ENCODE measurements at places on chromosomes 7 and 10. TPM values are rescaled to one million over a fixed set of nuclear protein-coding genes. Genes with fewer than 3 reads are reported as not detected.

The SEPTIN14 gene
- total RNA-seq: not detected

- DNase-seq: no peak
These were observed 15.3 kb downstream of the SFRP4 start for GRCh38 chr7:37901236-37901827.

- no peak for DNase-seq
These were observed at the start of gene GIMAP2 for GRCh38 chr7:150685219-150686029. Gene GIMAP2, plus strand, starts transcription at chr7:150685706. Its CDS starts 1,354 bp downstream, at chr7:150687060.

GRCh38 chr10:74586088-74586585 lies 240.3 kb upstream of the KAT6B start:
- DNase-seq: no peak

DNA sequence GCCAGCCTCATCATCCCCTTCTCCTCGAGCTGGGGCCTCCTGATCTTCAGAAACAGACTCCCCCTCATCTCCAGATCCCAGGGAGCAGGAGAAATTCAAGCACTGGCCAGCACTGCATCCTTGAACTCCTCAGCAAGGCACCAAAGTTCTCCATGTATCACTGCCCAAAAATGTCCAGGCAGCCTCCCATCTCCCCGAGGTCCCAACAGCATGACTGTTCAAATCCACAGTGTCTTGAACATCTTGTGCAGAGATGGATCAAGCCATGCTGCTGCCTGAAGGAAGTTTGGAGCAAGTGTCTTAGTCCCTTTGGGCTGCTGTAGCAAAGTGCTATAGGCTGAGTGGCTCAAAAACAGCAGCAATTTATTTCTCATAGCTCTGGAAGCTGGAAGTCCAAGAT lies 115.5 kb upstream of the GALNT17 start:
- DNase-seq: no peak

Measured in occipital lobe (tissue), 3 donors.